ENCODE measurements at places on chromosomes 16 and 17.

GRCh38 chr17:55266051-55266957 is 1.5 kb downstream of the HLF start:
- DNase-seq: no peak

DNA sequence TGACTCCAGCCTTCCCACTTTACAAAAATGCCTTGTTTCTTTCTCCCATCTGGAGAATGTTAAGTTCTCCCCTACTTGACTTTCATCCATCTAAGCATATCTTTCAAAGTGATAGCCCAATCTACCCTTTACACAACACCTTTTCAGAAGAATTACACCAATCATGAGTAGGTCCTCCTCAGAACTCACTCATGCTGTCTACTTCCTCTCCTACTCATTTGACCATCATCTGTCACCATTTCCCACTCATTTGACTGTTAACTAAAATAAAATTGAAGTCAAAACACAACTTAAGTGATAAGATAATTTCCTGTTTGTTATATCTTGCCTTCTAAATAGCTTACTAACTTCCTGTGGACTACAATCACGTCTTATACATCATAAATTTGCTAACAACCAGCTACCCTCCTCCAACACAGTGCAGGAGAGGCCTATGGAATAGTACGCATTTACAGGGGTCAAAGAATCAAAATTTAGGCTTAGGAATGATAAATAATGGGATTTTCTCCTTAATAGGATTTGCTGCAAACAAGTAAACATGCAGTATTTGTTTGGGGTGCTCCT is 16.1 kb downstream of the KCNJ16 start:
- no peak for DNase-seq

DNA sequence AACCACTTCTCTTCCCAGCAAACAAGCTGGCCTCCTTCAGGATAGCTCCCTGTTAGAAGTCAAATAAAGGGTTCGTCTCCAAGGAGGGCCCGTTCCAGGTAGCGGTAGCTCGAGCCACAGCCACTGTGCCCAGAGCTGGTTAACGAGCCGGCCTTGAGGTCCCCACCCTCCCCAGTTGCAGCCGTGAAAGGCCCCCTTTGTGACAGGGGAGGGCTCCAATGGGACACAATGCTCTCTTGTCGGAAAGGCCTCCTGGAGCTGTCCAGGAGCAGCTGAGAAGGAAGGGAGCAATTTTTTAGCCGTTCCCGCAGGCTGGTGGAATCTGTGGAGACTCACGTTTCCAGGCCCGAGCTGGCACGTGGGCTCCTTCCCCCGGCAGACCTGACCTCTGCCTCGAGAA is 29.9 kb upstream of the FOXF1 start:
- DNase-seq: no peak

GRCh38 chr16:58051821-58052603 is 26.5 kb downstream of the MMP15 start:
- no peak for DNase-seq

DNA sequence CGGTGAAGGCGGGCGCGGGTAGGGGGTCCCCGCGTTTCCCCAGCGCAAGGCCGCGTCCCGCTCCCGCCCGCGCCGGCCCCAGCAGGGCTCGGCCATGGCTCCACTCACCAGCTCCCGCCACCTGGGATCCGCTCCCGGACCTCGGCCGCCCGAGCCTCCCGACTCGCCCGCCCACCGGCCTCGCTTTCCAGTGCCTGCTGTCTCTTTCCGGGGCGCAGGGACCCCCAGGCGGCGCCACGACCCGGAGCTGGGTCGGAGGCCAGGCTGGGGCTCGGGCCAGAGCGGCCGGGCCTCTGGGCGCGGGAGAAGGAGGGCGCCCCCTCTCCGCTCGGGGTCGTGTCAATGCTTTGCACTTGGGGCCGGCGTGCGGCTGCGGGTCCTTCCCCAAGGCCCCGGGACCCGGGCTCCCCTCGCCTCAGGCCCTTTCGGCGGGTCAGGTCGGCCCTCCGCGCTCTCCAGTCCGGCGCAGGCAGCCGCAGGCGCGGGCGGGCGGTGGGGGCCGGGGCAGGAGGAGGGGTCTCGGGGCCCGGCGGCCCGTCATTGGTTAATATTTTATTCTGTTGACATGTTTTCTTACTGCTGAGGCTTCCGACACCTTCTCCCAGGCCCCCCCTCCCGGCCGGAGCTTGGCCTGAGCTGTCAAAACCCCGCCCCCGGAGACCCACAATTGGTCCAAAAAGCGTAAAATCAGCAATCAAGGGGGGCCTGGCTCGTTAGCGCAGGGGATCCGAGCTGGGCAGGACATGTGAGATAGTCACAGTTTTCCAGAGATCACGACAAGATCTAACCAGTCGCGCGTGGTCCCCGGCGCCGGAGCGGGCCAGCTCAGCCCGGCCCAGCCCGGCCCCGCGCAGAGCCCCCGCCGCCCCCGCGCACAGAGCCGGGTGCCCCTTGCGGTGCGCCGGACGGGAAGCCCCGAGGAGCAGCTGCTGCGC is at the start of gene TBX2:
TSS of gene TBX2 (plus strand) at position 713 of the 935 bp plus-strand sequence. CDS start 334 bp downstream, outside the sequence.
- DNase-seq: no peak
